Activated naive CD8-positive, alpha-beta T cell treated with anti-CD3 and anti-CD28 coated beads, Interleukin-2, amount 10 ng/mL, durations not matched to agents 7 days and 5 days (primary cell): ENCODE measurements at places on chromosomes 7 and 10. TPM values are rescaled to one million over a fixed set of nuclear protein-coding genes. Genes with fewer than 3 reads are reported as not detected.

DNA sequence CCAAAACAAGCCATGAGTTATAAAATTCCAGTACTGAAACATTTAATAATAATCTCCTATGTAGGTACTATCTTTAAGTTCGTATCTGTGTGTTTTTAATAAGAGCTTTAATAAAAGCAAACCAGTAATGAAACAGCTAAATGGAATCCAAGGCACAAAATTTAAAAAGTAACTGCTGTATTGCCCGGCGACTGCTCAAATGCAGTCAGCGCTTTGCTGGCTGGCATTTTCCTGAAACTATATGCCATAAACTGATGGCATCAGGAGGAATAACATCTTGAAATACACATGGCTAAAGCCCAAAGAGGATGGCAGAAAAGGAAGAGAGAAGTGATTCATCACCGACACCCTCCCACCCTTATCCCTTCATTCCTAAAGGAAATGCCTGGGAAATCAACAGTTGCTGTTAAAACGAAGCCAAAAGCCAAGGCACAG lies 133.1 kb downstream of the CUBN start:
- peaks cover 12% of the 10 kb centered on the region for H3K4me1 ChIP-seq
- peak overlapping the region; percentile 72 for H3K27ac ChIP-seq
- peaks cover 2% of the 10 kb centered on the region for H3K36me3 ChIP-seq
- H3K4me3 ChIP-seq = no peak overlapping the region

Gene CFAP46
- total RNA-seq = not detected

GRCh38 chr7:1708596-1709251 lies 38.6 kb downstream of the ELFN1 start:
- no peak overlapping the region for H3K27ac ChIP-seq
- H3K27me3 ChIP-seq = peaks cover 2% of the 10 kb centered on the region
- no peaks in the 10 kb centered on the region for H3K4me1 ChIP-seq
- DNase-seq = peak; percentile 5
- H3K4me3 ChIP-seq = no peak overlapping the region
- no peaks in the 10 kb centered on the region for H3K36me3 ChIP-seq

GRCh38 chr7:135661311-135662122 lies 797 bp upstream of the STMP1 start:
- no peaks in the 10 kb centered on the region for H3K27me3 ChIP-seq
- peaks cover 15% of the 10 kb centered on the region for H3K4me1 ChIP-seq
- peak overlapping the region; percentile 87 for H3K27ac ChIP-seq
- DNase-seq = no peak

DNA sequence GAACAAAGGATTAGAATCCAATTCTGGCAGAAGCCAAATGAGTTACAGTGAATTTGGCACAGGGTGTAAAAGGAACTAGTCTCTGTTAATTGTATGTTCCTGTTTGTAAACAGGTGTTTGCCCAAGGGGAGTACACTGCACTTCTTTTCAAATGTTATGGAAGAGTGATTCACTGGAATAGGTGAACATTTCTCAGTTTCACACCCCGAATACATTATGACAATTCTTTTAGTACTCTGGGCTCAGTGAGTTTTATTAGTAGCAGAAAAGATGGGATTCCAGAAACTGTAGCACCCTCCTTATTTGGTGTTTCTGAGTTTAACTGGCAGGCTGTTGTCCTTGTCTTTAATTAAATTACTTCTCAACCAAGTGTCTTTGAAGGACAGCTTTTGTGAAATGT lies 329.2 kb downstream of the BBS9 start:
- no peak overlapping the region for H3K27ac ChIP-seq
- H3K4me3 ChIP-seq = no peak overlapping the region
- H3K36me3 ChIP-seq = no peaks in the 10 kb centered on the region
- H3K27me3 ChIP-seq = no peaks in the 10 kb centered on the region
- DNase-seq = no peak

GRCh38 chr10:33187427-33187999 lies 147.0 kb downstream of the NRP1 start:
- no peak overlapping the region for H3K27ac ChIP-seq
- H3K4me1 ChIP-seq = no peaks in the 10 kb centered on the region
- no peaks in the 10 kb centered on the region for H3K36me3 ChIP-seq
- no peak for DNase-seq
- H3K4me3 ChIP-seq = no peak overlapping the region

GRCh38 chr10:7428673-7429350 lies 18.0 kb upstream of the SFMBT2 start:
- no peak for DNase-seq
- no peak overlapping the region for H3K27ac ChIP-seq
- H3K27me3 ChIP-seq = peaks cover 17% of the 10 kb centered on the region
- H3K4me3 ChIP-seq = no peak overlapping the region
- peaks cover 15% of the 10 kb centered on the region for H3K4me1 ChIP-seq

Gene SPDYE1
- total RNA-seq = 0.11 TPM

Gene ADK
- 37.9 TPM for total RNA-seq

Gene CTBP2
- 0.94 TPM for total RNA-seq
